Stimulated activated CD4-positive, alpha-beta T cell treated with anti-CD3 and anti-CD28 coated beads, Interleukin-12 subunit alpha, Interleukin-12 subunit beta, amount 100 ng/mL, for 24 hours (primary cell): ENCODE measurements at places on chromosomes 1 and 21.

- DNase-seq: no peak
Observed at GRCh38 chr1:180137776-180138175, 16.9 kb upstream of the QSOX1 start.

GRCh38 chr21:35444391-35444790, 395.3 kb upstream of the RUNX1 start:
- no peak for DNase-seq

GRCh38 chr1:159602501-159602999, 14.9 kb downstream of the APCS start:
- DNase-seq: no peak

- no peak for DNase-seq
Observed at GRCh38 chr1:177772386-177772960, 197.4 kb downstream of the SEC16B start.

DNA sequence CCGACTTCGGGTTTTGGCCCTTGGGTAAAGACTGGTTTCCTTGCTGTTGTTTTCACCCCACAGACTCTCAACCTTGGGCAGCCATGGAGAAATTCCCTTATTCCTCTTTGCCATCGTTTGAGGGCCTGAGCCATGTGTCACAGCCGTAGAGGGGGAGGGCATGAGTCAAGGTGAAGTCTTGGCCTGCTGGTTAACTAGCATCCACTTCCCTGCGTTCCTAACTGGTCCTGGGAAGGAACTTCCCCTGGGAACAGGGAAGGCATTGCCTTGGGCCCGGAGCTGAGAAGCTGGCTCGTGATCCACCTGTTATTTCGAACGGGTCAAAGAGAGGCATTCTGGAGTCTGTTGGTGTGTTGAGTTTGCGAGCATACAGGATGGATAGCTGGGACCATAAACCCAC, 464.9 kb downstream of the CAMTA1 start:
- no peak for DNase-seq

- no peak for DNase-seq
Observed at GRCh38 chr1:33925586-33925985, 61.7 kb downstream of the HMGB4 start.

DNA sequence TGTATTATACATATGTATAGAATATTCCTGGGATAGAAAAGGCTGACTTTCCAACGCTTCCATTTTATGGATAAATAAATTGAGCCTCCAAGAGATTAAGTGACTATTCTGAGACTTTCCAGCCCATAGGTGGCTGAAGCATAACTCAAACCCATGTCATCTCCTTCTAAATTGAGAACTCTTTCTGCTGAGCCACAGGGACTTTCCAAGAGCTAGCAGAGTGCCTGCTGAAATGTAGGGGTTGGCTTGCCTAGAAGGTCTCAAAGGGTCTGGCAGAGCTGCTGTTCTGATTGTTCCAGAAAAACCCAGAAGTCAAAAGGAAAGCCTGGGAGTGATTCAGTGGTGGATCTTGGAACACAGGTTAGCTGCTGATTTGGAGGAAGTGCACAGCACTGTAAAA, 146.4 kb upstream of the BEND5 start:
- DNase-seq: no peak

- DNase-seq: no peak
Observed at GRCh38 chr1:54341763-54342162, 64.4 kb downstream of the SSBP3 start.

- no peak for DNase-seq
Observed at GRCh38 chr1:45815667-45816458, 12.5 kb downstream of the MAST2 start.

DNA sequence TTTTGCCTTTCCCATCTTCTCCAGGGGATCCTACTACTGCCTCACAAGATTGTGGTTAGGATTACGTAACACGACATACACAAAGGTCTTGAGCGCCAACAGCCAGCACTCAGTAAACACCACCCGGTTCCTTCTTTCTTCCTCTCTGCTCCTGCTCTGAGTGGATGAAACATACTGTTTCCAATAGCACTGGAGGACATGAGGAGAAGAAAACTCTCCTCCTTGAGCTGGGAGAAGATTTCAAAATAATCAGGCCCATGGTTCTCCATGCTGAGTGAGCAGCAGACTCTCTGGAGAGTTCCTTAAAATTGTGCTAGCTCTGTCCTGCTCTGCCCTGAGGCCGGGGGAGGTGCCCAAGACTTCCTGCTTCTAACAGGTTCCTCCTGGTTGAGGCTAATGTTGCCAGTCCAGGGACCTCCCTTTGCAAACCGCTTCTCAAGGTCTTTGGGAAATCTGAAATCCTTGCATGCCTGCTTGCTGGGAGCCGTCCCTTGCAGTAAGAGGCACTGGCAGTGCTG, 29.4 kb upstream of the MX1 start:
- no peak for DNase-seq

GRCh38 chr1:28035420-28035819, 53.0 kb downstream of the EYA3 start:
- no peak for DNase-seq

DNA sequence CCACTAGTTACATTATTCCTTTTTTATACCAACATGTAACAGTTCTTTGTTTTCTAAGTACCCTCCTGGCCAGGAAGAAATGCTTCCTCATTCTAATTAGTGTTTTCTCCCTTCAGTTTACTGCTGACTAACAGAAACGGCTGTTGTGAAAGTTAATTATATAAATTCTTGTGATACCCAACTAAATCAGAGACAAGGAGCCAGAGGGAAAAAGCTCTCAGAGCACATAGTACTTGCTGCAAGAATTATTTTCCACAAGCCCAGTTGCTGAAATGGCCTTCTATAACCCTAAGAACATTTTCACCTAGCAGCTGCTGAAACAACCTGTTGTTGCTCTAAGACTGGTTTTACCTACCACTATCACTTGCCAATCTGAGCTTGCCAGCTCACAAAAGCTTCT, 82.4 kb downstream of the FAF1 start:
- no peak for DNase-seq

- no peak for DNase-seq
Observed at GRCh38 chr1:26542771-26543451, 13.3 kb downstream of the RPS6KA1 start.

DNA sequence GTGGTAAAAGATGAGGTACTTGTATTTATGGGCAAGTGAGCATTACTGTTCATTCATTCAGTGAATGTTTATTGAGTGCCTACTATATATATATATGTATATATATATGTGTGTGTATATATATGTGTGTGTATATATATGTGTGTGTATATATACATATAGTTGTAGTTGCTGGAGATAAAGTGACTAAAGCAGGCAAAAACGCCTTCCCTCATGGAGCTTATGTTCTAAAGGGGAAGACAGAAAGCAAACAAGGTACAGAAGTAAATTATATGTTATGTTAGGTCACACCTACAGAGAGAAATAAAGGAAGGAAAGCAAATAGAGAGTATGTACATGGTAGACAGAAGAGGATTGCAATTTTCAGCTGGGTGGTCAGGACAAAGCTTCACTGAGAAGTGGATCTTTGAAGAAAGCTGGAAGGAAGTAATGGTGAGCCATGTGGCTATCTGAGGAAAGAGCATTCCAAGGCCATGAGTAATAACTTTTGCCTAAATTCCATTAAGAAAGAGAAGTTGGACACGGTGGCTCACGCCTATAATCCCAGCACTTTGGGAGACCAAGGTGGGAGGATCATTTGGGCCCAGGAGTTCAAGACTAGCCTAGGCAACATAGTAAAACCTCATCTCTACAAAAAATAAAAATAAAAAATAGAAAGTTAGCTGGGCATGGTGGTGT, 33.5 kb upstream of the KLF17 start:
- DNase-seq: no peak

DNA sequence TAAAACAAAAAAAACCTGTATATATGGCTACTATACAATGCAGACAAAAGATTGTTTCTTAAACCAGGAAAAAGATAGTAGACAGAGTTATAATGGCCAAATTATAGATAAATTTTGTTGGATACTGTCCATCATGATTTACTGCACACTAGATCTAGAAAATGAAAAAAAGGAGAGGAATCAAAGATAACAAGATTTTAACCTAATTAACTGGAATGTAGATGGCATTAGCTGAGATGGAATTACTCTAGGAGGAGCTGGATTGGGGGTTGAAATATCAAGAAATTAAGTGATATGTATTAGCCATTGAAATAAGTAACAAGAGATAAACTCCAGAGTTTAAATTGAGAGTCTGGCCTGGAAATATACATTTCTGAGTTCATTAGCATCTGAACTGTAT, 1489.1 kb downstream of the PLA2G4A start:
- no peak for DNase-seq

GRCh38 chr1:231315887-231316286, 21.8 kb downstream of the EXOC8 start:
- DNase-seq: peak; percentile 6

- DNase-seq: no peak
Observed at GRCh38 chr1:218494449-218494852, 149.3 kb downstream of the TGFB2 start.

GRCh38 chr1:51000651-51001050, 30.6 kb downstream of the CDKN2C start:
- DNase-seq: no peak

DNA sequence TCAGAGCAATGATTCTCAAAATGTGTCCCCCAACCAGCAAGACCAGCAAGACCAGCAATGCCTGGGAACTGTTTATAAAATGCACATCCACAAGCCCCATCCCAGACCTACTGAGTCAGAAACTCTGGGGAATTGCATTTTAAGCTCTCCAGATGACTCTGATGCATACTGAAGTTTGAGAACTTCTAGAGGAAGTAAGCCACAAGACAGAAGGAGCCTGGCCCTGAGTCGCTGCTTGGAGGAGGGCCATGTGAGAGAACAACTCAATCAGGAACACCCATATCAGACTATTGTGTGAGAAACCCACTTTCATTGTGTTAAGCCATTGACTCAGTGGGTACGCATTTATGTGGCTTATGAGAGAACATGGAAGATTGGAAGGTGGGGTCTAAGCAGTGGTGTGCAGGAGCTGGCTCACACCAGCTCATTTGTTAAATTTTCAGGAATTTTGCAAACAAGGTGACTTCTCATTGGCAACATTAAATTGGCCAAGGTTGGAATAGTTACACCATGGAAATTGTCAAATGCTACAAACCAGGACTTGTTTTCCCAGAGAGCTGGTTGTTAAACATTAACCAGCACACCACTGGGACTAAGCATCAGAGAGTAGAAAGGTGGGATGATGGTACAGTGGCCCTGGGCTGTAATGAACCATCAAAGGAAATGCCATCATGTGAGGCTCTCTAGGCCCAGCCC, 38.9 kb downstream of the ATP1A1 start:
- DNase-seq: no peak

DNA sequence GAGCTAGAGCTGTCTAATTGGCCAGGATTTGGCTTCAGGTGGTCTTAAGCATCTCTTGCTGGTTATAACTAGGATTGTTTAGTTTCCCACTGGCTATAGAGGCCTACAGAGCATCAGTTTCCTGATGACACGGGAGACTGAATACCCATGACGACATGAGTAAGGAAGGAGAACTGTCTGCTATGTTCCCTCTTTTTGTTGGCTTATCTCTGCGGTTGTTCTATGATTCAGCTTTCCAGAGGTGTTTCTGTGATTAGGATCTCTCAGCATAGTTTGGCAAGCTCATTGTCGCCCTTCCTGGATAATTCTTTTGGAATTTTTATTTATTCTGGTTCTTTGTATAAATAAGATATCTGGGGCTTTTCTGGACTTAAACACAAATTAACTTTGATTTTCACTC, 163.4 kb downstream of the OLFM3 start:
- DNase-seq: no peak

- DNase-seq: no peak
Observed at GRCh38 chr1:204341380-204341779, 18.3 kb downstream of the PLEKHA6 start.

DNA sequence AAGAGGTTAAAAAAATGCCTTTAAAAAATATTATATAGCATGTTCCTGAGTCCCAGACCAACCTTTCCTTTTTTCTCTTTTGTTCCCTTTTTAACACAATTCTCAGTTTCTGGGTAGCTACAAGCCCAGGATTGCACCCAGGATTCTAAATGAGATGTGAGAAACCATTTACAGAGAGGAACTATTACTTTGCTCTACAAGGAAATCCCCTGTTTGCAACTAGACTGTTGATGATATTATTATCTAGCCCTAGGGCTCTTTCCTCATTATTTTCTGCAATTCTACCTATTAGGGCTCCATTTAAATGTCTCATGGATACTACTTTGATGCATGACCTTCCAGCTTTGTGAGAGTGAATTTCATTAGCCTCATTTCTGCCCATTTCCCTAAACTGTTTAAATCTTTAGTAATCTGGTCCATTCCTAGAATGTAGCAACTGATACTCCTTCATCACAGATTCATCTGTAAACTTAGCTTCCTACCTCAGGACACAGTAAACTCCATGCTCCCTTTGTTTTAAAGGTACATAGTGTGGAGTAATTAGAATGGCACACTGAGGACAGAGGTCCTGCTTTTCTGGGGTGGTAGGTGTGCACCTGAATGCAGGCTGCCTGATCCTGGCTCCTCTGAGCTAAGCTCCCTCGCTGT, 7.1 kb upstream of the KIF14 start:
- DNase-seq: no peak

GRCh38 chr1:145716641-145717345, 2.5 kb upstream of the CD160 start:
- no peak for DNase-seq

DNA sequence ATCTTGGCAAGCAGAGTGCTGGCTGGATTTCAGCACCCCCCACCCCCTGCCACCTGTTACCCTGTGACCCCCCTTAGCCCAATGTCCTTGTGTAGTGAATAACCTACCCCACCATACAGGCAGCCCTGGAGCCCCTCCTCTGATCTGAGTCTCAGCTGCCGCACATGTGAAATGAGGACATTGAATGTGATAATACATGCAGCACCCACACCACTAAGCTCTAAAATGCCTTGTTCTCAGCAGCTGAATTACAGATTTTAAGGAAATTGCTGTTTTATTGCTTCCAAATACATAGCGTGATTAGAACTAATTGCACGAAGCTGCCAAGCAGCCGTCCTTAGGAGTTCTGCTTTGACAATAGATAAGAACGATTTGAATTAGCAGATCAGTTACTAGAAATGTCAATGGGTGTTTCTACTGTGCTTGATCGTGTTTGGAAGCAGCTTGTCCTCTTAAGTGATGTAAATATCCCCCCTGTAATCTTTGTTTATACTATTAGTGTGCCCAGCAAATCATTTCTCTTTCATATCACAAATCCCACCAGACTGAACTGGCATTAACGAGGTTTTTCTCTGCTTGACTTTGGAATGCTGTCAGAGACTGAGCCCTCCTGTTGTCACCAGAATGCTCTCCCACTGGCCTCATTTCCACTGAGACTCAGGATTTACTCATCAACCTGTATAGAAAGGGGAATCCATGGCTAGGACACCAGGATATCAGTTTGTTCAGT, 4.9 kb downstream of the SLAMF8 start:
- DNase-seq: no peak

- no peak for DNase-seq
Observed at GRCh38 chr1:164770131-164770529, 211.1 kb downstream of the PBX1 start.

- DNase-seq: no peak
Observed at GRCh38 chr1:47226839-47227215, 5.2 kb downstream of the TAL1 start.

GRCh38 chr1:84366786-84367185, 31.5 kb upstream of the DNASE2B start:
- DNase-seq: no peak
